Stimulated activated CD8-positive, alpha-beta memory T cell treated with anti-CD3 and anti-CD28 coated beads, Interleukin-7, amount 100 ng/mL, for 1 hour (primary cell): ENCODE measurements at places on chromosomes 4 and X.

DNA sequence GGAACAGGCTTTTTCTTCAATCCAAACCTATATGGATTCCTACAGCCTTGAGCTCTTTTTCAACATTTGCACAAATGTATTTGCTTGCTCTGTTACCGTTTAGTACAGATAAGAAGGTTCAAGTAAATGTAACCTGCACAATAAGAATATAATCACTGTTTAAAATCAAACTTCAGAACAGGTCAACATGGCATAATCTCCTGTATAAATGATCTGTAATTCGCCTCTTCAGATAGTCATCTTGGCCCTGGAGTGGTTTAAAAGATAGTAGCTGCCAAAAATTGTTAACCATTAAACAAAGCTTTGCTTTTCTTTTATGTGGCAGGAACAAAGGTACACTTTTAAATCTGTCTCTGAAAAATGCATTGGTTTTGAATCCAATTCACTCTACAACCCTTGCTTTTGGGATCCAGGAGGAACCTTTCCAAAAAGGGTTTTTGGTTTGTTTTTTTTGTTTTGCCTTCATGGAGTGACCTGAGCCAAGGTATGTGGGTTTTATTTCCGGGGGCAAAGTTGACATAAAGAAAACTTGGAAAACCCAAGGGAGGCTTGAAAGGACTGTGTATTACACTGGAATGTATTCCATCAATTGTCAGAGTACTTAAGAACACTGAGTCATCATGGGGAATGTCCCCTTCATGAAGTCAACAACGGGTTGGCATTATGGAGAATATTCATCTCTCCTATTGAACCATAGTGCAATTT, 210.4 kb upstream of the HCCS start:
- DNase-seq = no peak

- no peak for DNase-seq
Measured at GRCh38 chr4:157314906-157315305, 94.4 kb downstream of the GRIA2 start.

- DNase-seq = peak; percentile 45
Measured at GRCh38 chrX:132022967-132023895, at the start of gene STK26. TSS of gene STK26 (plus strand) at chrX:132023302. CDS start at chrX:132023618, 316 bp downstream.

GRCh38 chr4:183118585-183118984, 19.5 kb downstream of the WWC2 start:
- DNase-seq = no peak

DNA sequence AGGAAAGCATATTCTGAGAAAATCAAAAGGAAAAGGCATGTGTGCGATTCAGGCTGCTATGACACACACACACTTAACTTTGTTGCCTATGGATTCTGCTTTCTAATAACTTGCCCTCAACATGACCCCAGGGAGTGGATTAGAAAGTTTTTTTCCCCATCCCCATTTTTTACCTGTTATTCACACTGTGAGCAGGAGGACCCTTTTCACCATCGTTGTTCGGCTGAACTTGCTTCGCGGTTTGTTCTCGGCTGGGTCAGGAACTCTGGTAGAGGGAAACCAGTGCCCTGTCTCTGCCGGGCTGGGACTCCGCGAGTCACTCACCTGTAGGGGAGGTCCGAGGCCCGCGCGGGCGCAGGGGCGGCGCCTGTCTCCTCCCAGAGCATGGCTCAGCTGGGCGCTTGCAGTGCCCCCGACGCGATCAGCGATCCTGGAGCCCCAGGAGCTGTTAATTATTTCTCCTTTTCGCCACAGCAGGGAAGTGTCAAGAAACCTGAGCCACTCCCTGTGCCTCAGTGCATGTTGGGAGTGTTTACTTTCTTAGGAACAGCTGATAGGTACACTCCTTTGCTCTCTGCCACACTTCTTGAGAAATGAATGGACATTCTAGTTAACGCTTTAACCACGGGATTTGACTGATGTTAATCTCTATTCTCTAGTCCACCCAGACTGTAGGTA, at the start of gene RASSF6:
Gene RASSF6, minus strand, starts transcription at position 322 of the 678 bp plus-strand sequence. CDS start 8,641 bp downstream, outside the sequence.
- DNase-seq = no peak

- DNase-seq = no peak
Measured at GRCh38 chr4:159400558-159401225, 297.8 kb downstream of the RAPGEF2 start.

DNA sequence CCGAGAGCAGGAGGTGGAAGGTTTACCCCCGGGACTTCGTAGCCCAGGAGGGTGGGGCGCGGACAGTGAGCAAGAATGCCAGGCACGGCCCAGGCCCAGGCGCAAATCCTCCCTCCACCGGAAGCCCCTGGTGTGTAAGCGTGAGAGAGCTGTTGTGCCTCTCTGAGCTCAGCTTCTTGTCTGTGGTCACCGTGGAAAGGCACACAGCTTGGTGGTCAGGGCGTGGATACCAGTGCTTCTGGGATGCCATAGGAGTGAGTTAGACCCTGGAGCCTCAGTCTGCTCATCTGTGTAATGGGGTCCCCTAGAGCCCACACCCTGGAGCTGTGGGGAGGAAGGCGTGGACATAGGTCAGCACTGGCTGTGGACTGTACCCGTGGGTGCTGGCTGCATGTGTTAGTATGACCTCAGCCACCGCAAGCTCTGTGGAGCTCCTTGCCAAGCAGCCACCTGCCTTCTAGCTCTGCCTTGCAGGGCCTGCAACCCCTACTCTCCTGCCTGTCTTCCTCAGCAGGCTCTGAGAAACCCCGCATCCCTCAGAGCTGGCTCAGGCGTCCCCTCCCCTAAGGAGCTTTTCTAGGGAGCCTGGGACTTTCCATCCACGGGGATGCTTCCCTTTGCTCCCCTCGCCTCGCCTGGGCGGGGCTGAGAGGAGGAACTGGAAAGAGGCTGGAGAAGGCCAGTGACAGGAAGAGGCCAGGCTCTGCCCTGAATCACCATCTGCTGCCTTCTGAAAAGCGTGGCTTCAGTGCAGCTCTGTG, 28.0 kb upstream of the AFAP1 start:
- DNase-seq = no peak

- DNase-seq = no peak
Measured at GRCh38 chrX:36978886-36979285, 29.3 kb upstream of the FAM47C start.

GRCh38 chr4:112721627-112722026, 84.7 kb downstream of the LARP7 start:
- no peak for DNase-seq

DNA sequence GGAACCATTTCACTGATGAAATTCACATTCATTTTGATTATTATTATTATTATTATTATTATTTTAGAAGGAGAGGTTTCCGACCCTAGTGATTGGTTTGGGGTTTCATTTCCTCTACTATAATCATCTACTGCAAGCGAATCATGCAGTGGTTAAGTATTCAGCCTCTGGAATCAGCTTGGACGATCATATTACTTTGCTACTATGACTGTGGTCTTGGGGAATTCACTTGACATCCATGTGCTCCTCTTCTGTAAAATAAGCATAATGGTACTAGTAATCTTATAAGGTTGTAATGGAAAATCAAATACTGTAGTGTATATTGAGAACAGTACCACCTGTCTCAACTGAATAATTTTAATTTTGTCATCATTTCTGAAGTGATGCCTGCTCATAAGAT, 132.1 kb upstream of the SLC4A4 start:
- no peak for DNase-seq

DNA sequence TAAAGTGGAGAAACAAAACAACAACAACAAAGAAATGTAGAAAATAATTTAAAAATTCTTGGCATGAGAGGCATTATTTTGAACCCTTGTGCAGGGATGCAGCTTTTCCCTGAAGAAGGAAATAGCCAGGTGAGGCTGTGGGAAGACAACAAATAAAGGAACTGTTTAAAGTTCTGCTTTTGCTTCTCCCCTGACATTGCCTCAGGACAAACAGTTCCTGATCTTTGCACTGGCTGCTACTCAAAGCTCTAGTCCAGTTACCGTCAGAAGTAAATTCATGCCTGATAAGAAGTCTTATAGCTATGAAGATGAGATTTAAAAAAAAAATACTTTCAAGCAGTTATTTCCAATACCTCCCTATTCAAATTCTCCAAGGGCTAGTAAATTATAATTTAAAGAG, 233.8 kb downstream of the IL15 start:
- no peak for DNase-seq

- DNase-seq = no peak
Measured at GRCh38 chrX:2679534-2680485, 11.3 kb upstream of the CD99 start.

GRCh38 chr4:94870146-94870545, 112.4 kb downstream of the BMPR1B start:
- no peak for DNase-seq

DNA sequence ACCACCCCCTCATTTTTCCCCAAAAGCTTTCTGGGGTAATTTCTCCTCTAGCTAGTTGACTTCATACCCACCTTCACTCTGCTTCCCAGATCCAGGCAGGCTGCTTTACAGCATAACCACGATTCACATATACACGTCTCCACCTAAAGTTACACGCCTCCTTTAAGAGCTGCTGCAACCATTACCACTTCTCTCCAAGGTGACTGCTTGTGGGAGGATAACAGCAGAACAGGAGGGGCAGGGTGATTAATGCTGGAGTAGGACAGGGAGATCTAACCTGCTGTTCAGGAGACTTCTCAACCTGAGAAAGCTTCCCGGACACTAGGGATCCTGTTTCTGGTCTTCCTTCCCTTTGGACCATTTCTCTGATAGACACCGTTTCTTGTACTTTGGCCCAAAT, 77.4 kb downstream of the MGST2 start:
- DNase-seq = no peak

GRCh38 chr4:10275696-10276095, 159.1 kb upstream of the WDR1 start:
- no peak for DNase-seq

GRCh38 chr4:14700544-14700943, 301.7 kb upstream of the CPEB2 start:
- no peak for DNase-seq

DNA sequence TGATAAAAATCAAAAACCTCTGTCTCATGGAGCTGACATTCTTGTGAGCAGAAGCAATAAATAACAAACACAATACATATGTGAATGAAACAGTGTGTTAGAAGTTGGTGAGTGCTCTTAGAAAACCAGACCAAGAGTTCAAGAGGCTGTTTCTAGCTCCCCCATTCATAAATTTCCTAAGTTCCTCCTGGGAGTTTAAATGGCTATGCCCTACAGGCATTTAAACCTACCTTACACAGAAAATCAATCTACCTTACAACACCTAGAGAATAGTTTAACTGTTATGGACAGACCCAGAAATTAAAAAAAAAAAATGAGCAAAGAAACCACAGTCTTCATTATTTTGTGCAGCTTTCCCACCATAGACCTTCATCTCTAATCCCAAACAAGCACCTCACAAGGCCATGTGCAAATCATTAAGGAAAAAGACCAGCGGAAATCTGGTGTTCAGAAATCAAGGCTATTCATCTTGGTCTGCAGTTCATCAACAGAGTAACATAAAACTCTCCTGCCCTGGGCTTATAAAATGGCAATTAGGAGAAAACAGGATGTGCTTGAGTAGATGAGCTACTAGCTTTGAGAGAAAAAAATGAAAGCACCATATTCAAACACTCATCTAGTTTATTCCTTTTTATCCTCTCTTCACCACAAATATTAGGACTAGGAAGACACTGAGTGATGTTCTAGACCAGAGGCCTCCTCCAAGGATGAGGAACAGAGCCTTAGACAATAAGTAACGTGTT, 147.2 kb downstream of the SHROOM3 start:
- DNase-seq = no peak

- no peak for DNase-seq
Measured at GRCh38 chr4:118340109-118340508, 12.7 kb downstream of the PRSS12 start.

GRCh38 chr4:48979914-48980579, 6.0 kb upstream of the CWH43 start:
- no peak for DNase-seq
